Right ventricle myocardium inferior (tissue), 1 donor: ENCODE measurements at places on chromosomes 7 and 10. TPM values are rescaled to one million over a fixed set of nuclear protein-coding genes. Genes with fewer than 3 reads are reported as not detected.

Gene CLDN4
- total RNA-seq, result not detected

Gene CDH23
- total RNA-seq, result 4.8 TPM

Gene GLRX3
- total RNA-seq, result 74.3 TPM

Gene GSTO2
- 0.70 TPM for total RNA-seq

Gene INSIG1
- total RNA-seq, result 9.4 TPM

Gene JAZF1
- total RNA-seq, result 25.6 TPM

Gene ARHGAP22
- 3.5 TPM for total RNA-seq

DNA sequence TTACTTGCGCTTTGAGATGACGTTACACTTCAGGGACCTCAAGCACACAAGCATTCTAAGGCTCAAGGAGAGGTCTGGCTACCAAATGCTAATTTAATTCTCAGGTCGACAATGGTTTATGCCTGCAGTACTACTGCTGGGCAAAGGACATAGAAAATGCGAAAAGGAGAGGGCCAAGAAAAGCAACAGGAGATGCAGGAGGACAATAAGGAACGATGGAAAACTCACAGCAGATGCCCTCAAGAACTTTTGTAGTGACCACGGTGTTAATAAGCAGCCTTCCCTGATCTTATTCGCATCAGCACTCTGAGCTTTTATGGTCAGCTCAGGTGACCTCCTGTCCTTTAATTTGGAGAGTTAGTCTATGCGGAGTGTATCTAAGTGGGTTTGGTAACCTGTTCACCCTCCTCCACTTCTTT lies 146.3 kb downstream of the GPR85 start:
- DNase-seq, result no peak

DNA sequence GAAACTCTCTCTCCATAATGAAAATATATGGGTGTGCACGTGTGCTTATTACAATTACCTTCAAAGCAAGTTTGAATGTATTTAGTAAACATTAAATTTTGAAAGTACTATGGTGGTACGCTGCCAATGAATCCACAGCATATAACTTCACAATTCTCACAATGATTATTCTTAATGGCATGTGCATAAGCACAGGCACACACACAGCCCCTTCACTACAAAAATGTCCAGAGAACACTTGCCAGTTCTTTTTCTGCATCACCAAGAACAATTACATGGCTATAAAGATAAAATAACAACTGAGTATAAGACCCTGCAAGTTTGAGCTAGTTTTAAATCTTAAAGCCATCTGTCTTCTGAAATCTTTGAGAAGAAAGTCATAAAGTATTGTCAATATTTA lies 22.2 kb downstream of the SGCE start:
- DNase-seq, result no peak

- no peak for DNase-seq
Observed at GRCh38 chr10:125455431-125455830, 227.5 kb downstream of the TEX36 start.

- peak; percentile 65 for DNase-seq
Observed at GRCh38 chr7:5430612-5430947, 6.9 kb upstream of the TNRC18 start.

GRCh38 chr7:67438198-67438882 lies 441.7 kb downstream of the TYW1 start:
- no peak for DNase-seq

DNA sequence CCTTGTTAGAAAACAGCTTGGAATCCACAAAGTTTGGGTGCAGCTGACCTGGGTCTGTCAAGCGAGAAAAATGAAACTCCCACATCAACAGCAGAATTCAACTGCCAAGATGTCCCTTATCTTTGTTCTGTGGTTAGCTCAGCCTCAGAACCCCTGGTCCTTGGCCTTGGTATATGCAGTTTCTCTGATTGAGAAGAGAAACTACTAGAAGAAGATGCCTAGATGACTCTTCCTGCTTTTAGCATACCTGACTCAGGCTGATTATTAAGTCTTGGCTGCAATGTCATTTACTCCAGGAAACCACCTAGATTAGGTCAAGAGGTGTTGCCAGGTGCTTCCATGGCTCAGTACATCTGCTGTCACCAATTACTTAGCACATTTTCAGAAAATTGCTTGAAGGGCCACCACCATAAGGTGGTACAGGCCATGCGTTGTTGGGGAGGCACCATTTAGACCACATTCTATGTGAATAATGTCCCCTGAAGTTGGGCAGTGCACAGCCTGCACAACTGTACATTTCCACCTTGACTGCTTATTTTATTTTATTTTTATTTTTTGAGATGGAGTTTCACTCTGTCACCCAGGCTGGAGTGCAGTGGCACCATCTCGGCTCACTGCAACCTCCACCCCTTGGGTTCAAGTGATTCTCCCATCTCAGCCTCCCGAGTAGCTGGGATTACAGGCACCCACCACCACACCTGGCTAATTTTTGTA lies 59.4 kb upstream of the ZNF438 start:
- DNase-seq, result no peak

GRCh38 chr7:90246171-90246570 lies 1.2 kb downstream of the CFAP69 start:
- no peak for DNase-seq

DNA sequence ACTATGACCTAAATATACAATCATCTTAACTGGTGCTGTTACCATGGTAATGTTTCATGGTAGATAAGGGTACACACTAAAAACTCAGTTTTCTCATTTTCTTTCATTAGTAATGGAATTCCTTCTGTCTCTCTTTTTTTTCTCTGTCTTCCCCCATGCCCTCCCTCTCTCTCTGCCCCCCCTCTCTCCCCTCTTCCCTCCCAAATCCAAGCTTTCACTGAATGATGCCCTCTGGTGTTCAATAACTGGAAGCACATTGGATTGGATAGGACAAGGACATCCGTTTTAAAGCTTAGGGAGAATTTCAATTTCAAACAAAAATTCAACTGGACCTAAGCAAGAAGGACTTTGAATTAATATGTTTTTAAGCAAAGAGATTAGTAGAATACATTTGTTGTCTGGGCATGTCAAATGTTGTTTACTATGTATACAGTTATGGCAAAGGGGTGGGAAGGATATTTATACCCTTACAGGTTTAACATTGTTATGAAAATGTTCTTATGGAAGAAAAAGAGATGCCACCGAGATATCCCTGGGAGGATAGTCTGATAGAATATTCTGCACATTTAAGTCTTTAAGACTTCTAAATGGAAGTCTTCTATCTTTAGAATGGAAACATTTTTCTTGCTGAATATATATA lies 6.1 kb downstream of the CHRM2 start:
- no peak for DNase-seq

DNA sequence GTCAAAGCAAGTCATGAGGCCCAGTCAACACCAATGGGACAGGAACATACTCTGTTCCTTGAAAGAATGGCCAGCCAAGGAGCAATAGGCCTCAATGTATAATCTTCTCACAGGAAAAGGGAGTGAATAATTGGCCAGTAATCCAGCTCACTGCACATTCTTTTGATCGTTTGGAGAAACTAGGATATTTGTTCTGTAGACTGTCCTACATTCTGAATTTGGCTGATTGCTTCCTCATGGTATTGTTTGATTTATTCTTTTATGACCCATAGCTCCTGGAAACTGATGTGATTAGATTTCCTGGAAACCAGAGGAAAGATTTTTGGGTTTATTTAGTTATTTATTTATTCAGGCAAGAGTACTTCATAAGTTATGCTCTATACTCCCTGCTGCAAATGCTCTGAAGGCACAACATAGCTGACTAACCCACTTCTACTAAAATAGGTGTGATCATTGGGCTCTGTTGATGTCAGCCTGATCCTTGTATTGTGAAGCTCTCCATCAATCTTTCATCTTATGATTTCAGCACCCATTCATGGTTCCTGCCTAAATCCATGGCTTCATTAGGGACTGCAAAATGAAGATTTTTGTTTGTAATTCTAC lies 745.2 kb downstream of the SUGCT start:
- no peak for DNase-seq

GRCh38 chr7:54180796-54181195 lies 361.4 kb upstream of the VSTM2A start:
- no peak for DNase-seq

GRCh38 chr7:76238326-76238725 lies 36.6 kb downstream of the SRRM3 start:
- DNase-seq, result no peak

DNA sequence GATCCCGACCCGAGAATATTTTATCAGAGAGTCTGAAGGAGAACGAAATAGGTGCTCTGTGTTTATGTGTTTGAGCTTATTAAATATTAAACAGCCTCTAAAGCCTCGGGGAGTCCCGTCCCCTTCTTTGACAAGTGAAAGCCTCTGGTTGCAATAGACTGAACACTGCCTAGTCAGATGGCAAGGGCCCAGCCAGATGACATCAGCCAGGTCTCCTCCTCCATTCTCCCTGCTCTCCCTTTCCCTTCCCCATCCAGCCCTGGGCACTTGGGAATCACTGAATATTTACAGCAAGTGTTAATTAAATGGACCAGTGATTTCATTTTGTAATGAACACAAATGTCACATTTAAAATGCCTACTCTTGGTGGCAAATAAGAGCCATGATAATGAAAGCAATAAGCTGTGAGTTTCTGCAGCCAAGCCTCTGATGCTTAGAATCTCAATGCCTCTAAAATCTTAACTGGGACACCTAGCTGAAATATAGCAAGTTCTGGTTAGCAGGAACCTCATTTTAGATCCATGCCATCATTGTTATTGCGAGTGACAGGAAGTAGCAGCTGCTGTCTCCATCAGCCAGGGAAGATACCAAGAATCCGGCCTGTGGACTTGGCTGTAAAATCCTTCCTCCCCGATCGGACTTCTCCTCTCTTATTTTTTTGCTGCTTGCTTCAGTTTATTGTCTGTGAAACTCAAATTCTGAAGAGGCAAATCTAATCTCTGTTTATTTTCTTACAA lies 202.1 kb downstream of the PRPF18 start:
- DNase-seq, result peak; percentile 84
